Mucosa of gallbladder (tissue), 1 donor: ENCODE measurements at places on chromosomes 12 and 14. TPM values are rescaled to one million over a fixed set of nuclear protein-coding genes. Genes with fewer than 3 reads are reported as not detected.

DNA sequence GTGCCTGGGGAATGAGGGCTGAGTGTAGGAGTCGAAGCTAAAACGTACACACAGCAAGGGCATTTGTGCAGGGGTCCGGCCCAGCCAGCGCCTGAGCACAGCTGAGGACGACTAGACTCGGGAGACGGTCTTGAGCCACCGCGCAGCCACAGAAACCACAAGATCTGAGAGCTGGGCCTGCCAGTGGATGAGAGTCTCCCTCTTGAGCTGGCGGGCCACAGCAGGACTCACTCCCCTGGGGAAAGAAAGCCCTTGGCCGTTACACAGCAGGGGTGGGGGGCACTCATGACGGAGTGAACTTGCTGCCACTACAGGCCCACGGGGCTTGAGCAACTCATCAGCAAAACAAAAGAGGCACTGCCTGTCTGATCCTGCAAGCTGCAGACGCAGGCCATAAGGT is 23.0 kb downstream of the STX2 start:
- DNase-seq = no peak

DNA sequence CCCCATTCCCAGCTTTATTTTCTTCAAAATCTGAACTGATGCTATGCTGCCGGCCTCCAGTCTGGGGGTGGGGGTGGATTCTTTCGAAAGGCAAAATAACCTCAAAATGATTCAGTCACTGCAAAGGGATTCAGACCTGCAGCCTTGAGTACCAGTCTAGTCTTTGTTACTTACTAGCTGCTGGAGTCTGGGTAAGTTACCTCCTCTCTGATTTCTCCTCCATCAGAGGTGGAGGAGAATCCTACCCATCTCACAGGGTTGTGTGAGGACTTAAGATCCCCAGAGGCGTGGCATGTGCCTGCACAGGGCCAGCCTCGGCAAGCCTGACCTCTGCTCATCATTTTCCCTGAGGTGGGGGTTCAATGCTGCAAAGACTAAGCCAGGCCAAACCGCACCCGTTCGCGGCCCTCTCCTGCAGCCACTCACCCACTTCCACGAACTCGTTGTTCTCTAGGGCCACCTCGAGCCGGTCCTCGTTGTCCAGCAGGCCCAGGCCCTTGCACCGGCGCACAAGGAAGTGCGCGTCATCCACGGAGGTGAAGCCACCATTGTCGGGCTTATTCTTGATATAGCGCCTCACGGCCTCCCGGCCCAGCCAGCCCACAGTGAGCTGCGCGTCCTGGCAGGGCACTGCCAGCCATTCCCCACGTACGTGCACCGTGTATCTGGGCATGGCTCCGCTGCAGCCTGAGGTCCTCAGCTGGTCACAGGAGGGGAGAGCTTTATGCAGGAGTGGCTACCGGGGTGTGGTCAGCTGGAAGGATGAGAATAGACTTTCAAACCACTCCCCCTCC is 709 bp downstream of the HAL start:
- no peak for DNase-seq

DNA sequence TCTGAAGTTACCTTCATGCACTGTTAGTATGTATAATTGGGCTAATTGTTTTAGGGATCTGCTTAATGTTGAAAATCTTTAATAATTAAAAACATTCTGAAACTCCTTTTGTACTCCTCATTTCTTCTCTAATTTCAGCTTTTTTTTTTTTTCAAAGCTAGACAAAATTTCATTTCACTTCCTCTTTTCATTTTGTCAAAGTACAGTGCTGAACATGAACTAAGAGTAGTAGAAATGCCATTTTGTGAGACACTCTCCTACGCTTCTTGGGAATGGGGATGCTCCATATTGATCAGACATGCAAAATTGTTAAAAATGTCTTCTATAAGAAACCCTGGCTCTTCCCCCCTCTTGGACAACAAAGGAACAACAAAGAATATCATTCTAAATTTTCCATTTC is 1.7 kb downstream of the ABCD2 start:
- DNase-seq = no peak

DNA sequence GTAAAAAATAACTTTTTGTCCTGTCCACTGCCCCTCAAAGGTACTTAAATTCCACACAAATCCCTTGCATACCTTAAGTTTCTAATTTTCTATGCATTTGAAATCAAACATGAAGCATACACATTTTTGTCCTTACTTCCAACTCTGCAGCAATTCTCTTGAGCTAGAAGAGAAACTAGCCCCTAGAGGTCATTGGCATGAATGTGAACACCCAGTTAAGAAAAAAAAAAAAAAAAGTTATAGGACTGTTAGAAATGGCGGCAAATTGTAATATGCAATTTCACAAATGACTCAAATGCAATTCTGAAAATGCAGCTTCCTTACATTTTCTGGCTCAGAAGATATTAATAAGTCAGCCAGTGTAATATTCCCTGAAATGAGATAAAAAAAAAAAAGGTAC is 4.6 kb upstream of the ESR2 start:
- DNase-seq = no peak

DNA sequence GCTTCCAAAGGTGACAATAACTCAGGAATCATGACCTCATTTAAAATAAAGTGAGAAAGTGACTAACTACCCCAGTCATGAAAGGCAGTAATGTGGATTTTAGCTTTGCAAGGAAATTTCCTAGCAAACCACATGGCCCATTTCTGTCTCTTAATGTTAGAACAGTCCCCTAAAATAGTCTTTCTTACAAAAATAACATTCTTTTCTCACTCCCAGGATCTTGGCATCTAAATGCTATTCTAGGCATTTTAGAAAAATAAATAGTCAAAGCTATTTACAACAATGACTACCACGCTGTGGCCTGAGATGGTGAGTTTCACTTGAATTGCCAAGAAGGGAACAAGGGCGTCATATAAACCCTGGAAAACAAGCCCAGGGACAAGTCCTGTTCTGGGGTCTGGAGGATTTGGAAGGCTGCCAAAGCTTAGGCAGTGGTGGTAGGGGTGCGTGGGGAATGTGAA is 101.2 kb upstream of the CCDC175 start:
- no peak for DNase-seq

- DNase-seq = no peak
These were observed 897 bp downstream of the SUDS3 start for GRCh38 chr12:118377021-118377883.

GRCh38 chr14:102320033-102320660 is 601 bp downstream of the ZNF839 start:
- DNase-seq = peak; percentile 38

- DNase-seq = no peak
These were observed 115.5 kb downstream of the SLC38A1 start for GRCh38 chr12:46153268-46153872.

- no peak for DNase-seq
These were observed 161.8 kb downstream of the PIWIL1 start for GRCh38 chr12:130499474-130499873.

GRCh38 chr12:130216031-130216430 is 53.8 kb downstream of the FZD10 start:
- no peak for DNase-seq

GRCh38 chr12:109497675-109498074 is 20.2 kb downstream of the UBE3B start:
- no peak for DNase-seq

DNA sequence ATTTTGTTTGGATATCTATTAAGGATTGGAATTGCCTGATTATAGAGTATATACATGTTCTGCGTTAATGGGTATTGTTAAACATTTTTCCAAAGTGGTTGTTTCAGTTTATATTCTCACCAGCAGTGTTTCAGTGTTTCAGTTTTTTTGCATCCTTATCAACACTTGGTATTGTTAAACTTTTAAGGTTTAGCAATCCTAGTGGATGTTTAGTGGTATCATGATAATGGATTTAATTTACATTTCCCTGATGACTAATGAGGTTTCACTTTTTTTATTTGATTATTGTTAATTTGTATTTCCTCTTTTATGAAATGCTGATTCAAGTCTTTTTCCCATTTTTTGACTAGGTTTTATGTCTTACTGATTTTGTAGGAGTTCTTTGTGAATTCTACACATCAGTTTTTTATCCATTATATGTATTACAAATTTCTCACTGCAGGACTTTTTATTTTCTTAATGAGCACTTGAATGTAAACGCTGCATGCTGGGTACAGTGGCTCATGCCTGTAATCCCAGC is 23.7 kb downstream of the YLPM1 start:
- no peak for DNase-seq

DNA sequence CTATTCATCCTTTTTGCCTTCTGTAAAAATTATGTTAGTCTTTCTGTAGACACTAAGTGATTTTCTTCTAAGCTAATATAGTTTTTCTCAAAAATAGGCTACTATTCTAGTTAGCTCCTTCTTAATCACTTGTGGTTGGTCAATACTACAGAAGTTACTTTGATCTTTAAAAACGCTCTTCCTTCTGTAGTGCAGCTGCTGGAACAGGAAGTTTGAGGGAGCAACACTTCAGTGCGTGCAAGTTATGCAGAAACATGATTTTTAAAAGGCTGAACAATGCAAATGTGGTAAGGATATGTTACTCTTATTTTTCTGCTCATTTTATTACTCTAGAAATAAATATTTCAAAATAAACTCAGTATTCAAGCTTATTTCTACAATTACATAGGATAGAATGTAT is 11.1 kb upstream of the RERGL start:
- DNase-seq = no peak

DNA sequence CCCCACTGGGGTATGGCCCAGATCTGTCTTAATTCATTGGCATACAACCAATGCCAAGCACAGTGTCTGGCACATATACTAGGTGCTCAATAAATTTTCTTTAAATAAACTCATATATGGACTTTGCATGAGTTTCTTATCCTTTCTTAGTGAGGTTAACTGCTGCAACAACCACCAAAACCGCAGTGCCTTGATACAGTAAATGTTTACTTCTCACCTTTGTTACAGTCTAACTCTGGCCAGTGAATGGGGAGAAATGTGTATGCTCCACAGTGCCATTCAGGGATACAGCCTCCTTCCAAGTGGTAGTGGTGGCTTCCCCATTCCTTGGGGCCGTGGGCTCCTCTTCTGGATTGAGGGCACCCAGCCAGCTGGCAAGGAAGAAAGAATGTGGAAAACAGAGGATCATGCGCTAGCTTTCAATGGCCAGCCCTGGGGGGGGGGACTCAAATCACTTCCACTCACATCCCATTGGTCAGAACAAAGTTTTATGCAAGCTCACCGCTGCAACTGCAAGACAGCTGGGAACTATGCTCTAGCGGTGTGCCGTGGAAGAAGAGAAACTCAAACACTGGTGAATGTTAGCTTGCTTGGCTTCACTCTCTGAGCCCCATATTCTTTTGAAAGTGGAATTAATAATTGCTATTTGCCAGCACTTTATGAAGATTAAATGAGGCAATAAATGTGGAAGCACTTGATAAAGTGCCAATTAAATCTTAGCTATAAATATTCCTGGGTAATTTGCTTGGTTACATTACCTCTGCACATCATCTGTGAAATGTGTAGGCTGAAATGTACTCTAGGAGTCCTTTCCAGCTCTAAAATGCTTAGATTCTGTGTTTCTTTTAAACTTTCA is 51.0 kb upstream of the SOCS2 start:
- DNase-seq = no peak

DNA sequence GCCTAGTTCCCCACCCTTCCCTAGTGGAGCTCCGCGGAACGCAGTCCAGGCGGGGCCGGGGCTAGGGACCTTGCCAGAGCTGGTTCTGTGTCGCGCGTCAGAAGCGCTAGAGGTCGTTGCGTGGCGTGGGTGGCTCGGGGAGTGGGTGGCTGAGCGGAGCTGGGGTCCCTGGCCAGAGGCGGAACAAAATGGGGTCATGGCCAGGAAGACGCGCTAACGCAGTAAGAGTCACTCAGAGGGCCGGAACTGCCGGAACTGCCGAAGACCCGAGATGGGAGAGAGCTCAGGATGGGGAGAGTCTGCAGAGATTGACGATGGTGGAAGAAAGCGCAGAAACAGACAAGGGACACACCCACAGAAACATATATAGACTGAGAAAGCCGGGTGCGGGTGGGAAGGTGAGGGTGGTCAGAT is 4.8 kb downstream of the DGKA start:
- DNase-seq = peak; percentile 16

GRCh38 chr14:87992346-87992717 is 650 bp downstream of the GALC start:
- no peak for DNase-seq

DNA sequence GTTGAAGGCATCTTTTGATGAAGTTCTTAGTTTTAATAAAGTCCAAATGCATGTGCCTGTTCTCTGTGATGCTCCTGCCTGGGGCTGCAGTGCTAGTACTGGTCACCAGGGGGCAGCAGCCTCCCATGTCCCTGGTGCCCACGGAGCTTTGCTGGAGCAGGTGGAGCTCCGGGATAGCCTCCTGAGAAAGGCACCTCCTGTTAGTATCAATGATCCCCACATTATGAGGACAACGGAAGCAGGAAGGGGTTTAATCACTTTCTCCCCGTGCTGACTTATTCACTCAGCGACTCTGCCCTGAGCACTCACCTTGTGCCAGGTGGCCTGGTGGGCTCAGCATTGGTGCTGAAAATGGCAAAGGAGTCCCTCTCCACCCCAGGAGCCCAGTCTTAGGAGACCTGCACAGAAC is 123.0 kb upstream of the PZP start:
- DNase-seq = peak; percentile 79

GRCh38 chr14:89920056-89920455 is 34.5 kb downstream of the EFCAB11 start:
- DNase-seq = no peak

DNA sequence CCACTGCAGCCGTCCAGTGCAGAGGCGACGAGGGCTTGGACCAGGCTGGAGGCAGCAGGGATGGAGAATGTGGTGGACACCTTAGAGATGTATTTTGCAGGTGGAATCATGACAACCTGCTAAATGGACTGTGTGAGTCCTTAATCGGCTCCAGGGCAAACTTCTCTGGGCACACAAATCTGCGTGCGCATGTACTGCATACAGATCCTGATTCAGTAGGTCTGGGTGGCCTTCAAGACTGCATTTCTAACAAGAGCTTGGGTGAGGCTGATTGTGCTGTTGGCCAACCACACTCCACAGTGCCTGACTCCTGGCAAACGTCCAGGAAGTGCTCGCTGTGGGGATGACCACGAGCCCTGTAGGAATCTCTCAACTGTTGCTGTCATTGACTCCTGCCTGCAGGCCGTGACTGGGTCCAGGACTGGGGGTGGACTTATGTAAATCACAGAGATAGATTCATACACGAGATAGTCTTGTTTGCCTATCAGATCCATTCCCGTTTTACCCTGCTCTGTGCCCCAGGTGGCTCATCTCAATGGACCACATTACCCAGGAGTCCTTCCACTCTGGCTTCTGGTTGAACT is 27.2 kb downstream of the JDP2 start:
- DNase-seq = peak; percentile 79

- peak; percentile 93 for DNase-seq
These were observed 5.9 kb upstream of the BAZ2A start for GRCh38 chr12:56635806-56636674.

- no peak for DNase-seq
These were observed 1108.5 kb downstream of the SLC16A7 start for GRCh38 chr12:60704171-60704914.

DNA sequence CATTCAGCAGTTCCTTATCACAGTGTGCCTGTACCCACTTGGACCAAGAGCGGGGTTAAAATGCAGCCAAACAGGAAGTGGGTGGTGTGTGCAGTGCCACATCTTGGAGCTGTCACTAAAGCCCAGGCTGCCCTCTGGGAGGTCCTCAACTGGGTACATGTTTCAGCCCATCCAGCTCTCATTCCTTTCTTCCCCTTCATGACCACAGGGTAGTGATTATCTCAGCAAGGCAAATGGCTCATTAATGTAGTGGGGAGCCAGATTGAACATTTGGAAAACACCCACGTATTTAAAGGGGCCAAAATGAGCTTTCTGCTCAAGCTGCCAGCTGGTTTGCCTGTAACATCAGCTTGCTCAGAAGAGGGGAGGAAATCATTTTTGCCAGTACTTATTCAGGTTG is 210.8 kb upstream of the BTG1 start:
- DNase-seq = no peak

Gene IL23A
- 0.49 TPM for total RNA-seq

Gene MAP4K5
- 50.9 TPM for total RNA-seq

Gene PDZRN4
- total RNA-seq = 10.6 TPM

Gene LGALS3
- total RNA-seq = 256 TPM

Gene NFATC4
- total RNA-seq = 148 TPM
